Brain (organoid and tissue), 16 donors: ENCODE measurements at places on chromosomes 12 and 14.

- DNase-seq, result peak; percentile 32
These were observed 200.2 kb upstream of the RBM19 start for GRCh38 chr12:114166362-114166761.

GRCh38 chr14:35046048-35046750 is at the start of gene FAM177A1:
Gene FAM177A1, plus strand, starts transcription at chr14:35046272. Its CDS starts 192 bp downstream, at chr14:35046464.
- peak; percentile 96 for DNase-seq

DNA sequence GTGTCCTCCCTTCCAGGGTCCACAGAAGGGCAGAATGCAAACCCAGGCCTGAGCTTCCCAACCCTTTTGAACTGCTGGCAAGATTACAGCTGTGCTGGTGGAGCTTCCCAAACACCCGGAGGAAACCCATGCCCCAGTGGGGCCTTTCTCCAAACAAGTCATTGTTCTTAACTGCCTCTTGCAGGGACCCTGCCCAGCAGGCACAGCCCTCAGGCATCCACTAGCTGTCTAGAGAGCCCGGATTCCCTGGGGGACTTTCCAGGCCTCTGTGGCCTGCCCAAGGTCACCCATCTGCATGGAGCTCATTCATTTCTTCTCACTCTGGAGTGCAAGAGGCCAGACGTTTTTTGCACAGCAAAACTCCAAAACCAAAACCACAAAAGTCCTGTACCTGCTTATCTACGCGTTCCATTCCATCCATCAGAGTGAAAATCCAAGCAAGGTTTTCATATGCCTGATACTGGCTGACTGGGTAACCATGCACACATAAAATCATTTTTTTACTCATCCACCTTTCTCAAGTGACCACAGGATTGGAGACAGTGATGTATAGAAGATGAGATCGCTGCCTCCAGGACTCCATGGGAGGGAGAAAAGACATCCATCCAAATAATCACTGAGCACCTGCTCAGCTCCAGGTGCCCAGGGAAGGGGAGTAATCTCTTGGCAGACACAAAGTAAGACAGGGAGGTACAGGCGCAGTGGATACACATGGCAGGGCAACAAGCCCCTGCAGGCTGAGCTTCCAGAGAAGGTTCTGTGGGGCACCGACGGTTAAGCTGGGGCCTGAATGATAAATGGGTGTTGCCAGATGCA is 17.2 kb upstream of the BDKRB2 start:
- DNase-seq, result no peak

DNA sequence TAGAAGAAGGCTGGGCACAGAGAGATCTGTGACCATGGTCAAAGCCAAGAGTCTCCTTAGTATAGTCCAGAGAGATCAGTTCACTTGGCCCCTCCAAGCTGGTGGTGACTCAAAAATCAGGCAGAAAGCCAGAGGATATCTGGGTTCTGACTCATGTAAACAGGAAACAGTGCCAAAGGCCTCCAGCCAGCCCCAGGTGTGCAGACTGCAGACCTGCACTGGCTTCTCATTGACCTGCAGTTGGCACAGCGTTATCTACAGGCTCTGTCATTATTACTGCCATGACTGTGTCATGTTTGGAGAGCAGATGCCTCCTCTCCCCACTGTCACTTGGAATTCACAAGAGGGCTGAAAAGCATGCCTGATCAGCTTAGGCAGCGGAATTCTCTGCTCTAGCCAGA is 295.7 kb upstream of the PRKD1 start:
- peak; percentile 65 for DNase-seq

DNA sequence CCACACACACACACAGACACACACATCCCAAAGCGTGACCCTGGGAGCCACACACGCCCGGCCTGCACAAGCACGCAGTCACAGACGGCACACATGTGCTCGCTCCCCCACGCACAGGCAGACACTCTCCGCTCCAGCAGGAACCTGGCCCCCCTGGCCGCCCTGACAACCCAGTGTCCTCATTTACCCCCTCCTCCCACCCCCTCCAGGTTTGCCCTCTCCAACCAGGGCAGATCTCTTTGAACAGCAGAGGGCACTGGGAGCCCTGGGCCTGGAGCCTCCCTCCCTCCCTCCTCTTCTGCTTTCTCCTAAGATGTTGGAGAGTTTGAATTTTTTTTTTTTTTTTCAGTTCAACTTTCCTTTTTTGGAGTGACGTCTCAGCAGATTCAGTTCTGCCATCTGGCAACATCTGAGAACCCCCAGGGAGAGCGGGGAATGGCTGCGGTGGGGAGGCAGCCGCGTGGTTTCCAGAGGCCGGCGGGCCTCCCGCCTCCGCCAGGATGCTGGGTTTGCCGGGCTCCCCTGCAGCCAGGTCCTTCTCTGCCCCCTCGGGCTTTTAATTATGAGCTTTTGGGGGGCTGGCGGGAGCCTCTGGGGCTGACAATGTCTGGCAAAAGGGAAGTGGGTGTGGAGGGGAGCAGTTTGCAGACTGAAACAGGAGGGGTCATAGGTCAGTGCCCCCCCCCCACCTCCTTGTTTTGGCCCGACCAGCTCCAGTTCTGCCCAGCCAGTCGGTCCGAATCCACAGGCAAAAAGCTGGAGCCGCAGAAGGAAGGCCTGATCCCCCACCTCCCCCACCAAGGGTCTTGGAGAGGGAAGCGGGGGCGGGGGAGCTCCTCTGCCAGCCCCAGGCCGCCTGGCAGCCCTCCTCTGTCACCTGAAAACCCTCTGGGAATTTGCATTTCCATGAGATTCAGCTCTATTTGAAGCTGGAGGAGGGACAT is 1.3 kb upstream of the NCOR2 start:
- DNase-seq, result peak; percentile 86

DNA sequence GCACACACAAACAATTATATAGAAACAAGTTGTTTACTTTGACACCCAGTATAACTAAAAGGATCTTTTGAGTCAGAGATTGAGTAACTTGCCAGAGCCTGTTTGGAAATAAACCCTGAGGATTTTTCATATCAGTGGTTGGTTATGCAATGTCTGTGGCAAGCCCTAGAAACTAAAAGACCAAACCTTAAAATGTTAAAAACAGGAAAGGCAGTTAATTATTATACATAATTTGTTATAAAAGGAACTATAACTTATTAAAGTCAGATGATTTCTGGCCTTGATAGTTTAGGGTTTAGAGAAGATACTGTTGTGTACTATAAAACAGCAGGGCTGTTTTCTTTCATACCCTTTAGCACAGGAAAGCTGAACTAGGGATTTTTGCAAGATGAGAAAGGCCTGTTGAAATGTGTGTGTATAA is 44.1 kb downstream of the PSEN1 start:
- DNase-seq, result no peak

- peak; percentile 1 for DNase-seq
These were observed 1.2 kb downstream of the SOCS2 start for GRCh38 chr12:93573552-93574223.

DNA sequence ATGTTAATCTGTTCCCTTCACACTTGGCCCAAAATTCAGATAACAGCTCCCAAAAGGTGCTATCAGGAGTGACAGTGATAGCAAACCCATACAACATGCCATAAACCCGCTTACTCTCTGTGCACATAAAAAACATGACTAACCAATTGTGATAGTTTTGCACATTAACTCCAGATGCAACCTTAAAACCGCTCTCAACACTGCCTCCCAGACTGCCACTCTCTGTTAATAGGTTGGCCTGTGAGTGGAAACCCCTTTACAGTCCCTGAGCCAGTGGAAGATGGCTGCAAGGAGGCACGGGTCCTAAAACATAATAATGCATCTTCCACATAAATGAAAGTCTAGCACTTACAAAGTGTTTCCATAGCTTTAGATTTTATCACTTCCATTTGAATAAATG is 12.0 kb upstream of the TMTC1 start:
- DNase-seq, result no peak

DNA sequence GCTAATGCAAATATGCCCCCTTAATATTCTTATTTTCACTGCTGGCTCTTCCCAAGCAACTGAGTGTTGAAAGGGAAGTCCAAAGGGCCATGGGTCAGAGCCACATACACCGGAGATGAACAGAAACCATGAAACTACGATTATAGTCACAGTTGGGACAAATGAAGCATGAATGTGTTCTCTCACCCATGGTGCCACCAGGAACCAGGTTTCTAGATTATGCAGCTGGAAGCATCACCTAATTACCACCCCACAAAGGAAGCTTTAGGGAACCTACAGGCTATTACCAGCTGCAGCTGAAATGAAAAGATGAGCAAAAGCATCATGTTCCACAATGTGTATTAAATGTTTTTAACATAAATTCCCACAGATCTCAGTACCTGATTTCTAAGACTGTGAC is 15.4 kb downstream of the TMTC1 start:
- DNase-seq, result no peak

GRCh38 chr12:466039-466438 is 6.3 kb downstream of the B4GALNT3 start:
- DNase-seq, result no peak

GRCh38 chr12:3681595-3682061 is 71.3 kb downstream of the CRACR2A start:
- DNase-seq, result no peak

DNA sequence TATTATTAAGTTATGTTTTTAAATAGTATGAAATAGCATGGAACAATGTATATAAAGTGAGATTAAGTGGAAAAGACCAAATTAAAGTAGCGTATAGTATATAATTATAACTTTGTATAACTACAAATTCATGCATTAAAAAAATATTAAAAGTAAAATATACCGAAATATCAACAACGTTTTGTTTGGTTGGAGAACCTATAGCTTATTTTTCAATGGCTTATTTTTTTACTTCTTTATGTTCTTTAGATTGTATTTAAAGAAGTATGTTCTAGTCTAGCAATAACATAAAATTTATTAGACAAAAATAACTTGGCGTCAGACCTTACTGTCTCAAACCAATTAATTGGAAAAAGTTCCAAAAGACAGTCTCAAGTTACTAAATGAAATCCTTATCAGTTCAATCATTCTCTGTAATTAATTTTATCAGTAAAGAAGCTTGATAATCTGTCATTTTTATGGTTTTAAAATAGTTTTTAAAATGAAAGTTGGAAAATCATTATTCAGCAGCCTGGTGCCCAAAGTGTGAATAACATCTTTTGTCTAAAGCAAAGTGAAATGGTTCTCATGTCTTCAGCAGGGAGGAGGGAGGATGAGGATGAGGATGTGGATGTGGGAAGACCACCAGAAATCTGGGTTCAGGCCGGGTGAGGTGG is 46.7 kb downstream of the IRAK3 start:
- no peak for DNase-seq

DNA sequence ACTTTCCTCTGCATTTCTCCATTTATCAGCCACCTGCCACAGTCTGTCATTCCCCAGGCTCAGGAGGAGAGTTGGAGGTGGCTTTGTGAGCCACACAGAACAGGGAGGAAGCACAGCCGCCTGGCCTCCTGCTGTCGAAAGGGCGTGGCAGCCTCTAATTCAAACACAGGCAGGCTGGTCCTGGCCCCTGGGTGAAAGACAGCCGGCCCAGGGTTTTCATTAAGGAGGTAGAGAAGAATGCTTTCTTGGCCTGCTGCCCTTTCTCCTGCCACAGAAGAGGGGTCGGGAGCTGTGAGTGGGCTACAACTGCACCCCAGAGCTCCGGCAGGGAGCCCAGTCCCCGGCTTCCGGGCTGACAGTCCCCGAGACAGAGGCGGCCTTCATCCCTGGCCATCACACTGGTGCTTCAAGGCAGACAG is 108.6 kb upstream of the FZD10 start:
- DNase-seq, result peak; percentile 69

DNA sequence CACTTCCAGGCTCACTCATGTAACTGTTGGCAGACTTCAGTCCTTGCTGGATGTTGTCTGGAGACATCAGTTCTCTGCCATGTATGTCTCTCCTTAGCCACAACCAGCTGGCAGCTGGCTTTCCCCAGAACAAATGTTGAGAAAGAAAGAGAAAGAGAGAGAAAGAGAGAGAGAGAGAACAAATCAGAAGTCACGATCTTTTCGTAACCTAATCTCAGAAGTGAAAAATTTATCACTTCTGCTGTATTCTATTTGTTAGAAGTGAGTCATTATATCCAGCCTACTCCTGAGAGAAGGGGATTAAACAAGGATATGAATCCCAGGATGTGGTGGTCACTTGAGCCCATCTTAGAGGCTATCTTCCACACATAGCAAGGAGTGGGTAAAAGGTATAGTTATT is 101.2 kb downstream of the BTG1 start:
- no peak for DNase-seq

- peak; percentile 63 for DNase-seq
These were observed 268.9 kb downstream of the RAD51B start for GRCh38 chr14:68088451-68088854.

- DNase-seq, result no peak
These were observed 609.7 kb downstream of the DIO2 start for GRCh38 chr14:79601579-79601978.

- no peak for DNase-seq
These were observed 16.7 kb downstream of the SNRNP35 start for GRCh38 chr12:123474485-123475245.

- no peak for DNase-seq
These were observed 74.6 kb downstream of the SCARB1 start for GRCh38 chr12:124788936-124789555.

DNA sequence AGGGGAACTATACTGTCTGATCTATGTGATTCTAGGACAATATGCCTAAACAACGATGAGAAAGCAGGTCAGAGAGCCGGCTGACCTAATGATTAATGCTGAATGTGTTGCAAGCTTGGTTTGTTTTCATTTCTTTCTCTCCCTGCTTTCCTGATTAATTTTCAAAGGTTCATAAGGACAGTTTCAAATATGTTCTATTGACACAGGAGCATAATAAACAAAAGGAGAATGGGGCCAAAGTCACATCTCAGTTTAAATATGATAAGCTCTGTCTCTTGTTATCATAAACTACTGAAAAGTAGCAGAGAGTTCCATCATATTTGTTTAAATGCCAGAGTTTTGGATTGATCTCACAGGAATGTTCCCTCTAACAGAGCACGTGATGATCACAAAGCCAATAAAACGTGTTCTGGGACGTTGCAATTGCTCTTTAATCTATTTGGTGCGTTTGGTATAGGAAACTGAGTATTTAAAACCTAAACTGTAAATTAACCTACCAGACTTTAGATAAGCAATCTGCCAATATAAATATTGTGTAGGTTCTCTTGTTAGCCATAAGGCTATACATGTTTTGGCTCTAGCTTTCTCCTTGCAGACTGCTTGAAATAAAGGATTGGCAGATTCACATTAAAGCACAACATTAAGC is 3.7 kb upstream of the HSD17B6 start:
- DNase-seq, result no peak

DNA sequence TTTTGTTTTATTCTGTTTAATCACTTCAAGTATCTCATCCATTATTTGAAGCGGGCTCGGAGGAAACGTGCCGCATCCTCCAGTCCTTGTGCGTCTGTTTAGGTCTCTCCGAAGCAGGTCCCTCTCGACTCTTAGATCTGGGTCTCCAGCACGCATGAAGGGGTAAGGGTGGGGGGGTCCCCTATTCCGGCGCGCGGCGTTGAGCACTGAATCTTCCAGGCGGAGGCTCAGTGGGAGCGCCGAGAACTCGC is 311 bp upstream of the LGR5 start:
- DNase-seq, result no peak

DNA sequence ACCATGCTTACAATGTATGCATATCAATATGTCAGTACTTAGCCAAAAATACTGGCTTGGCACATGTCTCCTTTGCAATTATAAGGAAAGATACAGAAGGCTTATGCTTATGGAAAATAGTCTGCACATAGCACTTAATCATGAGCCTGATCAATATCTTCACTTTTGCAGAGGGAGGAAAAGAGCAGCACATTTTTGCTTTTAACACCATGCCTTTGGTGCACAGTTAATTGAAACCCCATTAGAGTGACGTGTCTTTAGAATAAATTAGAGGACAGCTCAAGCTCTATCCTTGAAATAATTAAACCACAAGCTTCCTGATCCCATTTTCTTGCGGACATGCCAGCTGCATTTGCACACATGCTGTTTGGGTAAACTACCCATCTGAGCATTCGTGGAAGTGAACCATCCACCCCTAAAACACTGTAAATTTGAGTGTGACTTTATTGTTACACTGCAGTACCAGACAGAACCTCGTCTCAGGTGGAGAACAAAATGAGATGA is 839.9 kb upstream of the MGAT4C start:
- no peak for DNase-seq
